ENCODE measurements at places on chromosomes 1 and 21.

DNA sequence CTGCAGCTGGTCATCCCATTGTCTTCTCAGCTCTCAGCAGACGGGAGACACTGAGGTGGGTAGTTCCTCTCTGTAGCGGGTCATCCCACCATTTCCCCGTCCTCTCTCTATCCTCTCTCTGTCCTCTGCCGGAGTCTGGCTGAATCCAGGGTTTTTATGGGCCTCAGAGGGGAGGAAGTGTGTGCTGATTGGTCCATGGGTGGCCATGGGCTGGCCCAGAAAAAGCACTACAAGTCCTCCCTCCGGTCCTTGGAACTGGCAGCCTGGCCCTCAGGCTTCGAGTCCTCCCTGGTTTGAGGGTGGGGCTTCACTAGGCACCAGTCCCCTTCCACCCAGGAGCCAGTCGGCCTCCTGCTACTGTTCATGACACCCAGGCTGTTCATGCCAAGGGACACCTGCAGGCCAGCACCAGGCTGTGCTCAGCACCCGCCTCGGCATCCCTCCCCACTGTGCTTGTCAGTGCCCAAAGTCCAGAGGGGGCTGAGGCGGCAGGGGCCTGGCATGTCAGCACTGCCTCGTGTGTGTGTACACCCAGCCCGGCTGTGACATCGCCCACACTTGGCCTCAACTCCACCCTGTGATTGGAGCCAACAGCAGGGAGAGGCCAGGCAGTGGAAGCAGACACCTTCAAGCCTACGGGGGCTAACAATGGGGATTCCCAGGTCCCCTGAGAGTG, 23.0 kb upstream of the LRRC8C start:
- no peak for DNase-seq

GRCh38 chr1:208654241-208654640, 410.1 kb upstream of the PLXNA2 start:
- DNase-seq: peak; percentile 40

- DNase-seq: no peak
Observed at GRCh38 chr21:36322083-36322424, 2.1 kb downstream of the MORC3 start.

- DNase-seq: no peak
Observed at GRCh38 chr1:74715236-74715502, 17.7 kb downstream of the CRYZ start.

- DNase-seq: peak; percentile 80
Observed at GRCh38 chr1:6014130-6014999, 22.1 kb upstream of the NPHP4 start.

DNA sequence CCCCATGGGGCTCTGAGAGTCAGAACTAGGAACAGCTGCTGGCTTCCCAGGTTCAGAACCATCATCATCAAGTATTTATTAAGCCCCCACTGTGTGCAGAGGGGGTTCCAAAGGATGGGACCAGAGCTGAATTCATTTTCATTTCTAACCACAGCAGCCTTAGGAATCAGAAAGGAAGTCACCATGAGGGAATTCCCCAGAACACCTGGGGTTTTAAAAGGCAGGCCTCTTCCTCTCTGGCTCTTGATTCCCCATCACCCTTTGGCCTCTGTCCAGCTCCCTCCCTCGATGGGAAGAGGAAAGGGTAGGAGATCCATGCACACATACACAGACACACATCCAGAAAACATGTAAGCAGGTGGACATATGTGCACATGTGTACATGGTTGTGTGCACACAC, 1.3 kb upstream of the KCNN3 start:
- no peak for DNase-seq

- no peak for DNase-seq
Observed at GRCh38 chr1:82492159-82492558, 691.4 kb downstream of the ADGRL2 start.

- no peak for DNase-seq
Observed at GRCh38 chr1:38528623-38529022, 330.9 kb downstream of the RRAGC start.

DNA sequence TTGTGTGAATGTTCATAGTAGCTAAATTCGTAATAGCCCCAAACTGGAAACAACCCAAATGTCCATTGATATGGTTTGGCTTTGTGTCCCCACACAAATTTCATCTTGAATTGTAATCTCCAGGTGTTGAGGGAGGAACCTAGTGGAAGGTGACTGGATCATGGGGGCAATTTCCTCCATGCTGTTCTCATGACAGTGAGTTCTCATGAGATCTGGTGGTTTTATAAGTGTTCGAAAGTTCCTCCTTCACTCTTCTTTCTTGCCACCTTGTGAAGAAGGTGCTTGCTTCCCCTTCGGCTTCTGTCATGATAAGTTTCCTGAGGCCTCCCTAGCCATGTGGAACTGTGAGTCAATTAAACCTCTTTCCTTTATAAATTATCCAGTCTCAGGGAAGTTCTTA, 11.3 kb downstream of the UBE2G2 start:
- DNase-seq: no peak

DNA sequence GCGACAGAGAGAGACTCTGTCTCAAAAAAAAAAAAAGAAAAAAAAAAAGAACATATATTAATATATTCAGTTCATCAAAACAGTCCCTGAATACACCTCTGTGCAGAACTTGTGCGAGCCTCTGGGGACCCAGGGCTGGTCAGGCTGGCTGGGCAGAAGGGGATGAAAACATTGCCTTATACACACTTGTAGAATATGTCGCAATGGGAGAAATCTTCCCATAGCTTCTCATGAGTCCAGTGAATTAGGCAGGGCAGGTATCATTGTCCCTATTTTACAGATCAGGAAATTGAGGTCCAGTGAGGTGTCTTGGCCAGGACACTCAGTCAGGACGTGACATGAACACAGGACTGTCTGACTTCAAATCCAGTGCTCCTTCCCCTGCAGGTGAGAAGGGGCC, 12.6 kb upstream of the WNT4 start:
- no peak for DNase-seq

DNA sequence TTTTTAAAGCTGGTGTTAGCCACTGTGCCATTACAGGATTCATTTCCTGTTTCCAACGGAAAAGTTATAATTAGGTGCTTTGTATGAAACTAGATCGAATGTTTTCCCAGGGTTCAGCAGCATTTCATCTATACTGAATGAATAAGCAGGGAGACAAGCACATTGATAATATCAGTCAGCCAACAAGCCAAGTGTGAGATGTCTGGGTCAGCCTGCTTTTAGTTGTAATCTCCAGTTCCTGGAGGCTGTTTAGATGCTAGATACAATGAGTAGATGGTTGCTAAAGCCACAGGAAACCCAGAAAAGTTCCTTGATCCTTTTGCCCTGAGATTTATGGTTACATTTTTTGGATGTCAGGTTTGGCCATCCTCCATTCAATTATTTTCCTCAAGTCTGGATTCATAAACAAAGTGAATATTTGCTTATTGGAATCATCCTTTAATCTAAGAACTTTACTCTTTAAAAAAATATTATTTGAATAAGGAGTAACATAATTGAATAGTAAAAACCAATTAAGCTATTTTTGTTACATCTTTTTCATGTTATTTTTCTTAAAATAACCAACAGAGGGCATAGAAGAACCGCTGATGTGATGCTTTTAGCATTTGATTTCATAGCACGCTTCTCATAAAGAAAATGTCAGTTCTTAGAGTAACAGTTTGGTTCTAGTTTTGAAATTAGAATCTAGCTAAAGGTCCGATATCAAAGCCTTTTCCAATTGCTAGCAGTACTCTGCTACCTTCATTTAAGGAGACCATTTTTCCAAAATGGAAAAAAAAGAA, 76.6 kb downstream of the HSPA13 start:
- DNase-seq: peak; percentile 29

DNA sequence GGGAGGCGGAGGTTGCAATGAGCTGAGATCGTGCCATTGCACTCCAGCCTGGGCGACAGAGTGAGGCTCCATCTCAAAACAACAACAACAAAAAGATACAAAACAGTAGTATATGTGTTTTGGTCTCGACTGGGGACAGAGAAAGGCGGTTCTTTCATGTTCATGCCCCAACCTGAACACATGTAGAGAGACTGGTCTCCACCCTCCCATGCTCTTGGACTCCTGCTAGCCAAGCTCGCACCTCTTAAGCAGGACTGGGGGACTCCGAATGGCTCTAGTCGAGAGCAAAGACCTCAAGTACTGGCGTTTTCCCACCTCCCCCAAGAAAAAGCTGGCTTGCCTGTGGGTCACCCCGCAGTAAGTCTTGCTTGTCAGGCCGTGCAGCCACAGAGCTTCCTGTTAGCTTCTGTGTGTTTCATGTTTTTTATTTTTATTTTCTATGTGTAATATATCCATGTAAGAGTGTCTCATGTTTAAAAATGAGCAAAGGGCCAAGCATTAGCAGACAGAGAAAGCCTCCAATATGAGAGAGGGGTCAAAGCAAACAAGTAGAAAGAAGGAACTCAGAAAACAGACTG, 91.6 kb downstream of the SCCPDH start:
- DNase-seq: no peak

DNA sequence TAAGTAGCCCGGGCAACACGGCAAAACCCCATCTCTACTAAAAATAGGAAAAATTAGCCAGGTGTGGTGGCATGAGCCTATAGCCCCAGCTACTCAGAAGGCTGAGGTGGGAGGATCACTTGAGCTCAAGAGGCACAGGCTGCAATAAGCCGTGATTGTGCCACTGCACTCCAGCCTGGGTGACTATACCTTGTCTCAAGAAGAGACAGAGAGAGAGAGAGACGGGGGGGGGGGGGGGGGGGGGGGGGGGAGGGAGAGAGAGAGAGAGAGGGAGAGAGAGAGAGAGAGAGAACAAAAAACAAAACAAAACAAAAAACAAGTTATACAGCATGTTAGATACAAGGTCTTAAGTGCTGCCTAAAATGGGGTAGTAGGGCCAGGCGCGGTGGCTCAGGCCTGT, 77.8 kb upstream of the ZNF281 start:
- no peak for DNase-seq

DNA sequence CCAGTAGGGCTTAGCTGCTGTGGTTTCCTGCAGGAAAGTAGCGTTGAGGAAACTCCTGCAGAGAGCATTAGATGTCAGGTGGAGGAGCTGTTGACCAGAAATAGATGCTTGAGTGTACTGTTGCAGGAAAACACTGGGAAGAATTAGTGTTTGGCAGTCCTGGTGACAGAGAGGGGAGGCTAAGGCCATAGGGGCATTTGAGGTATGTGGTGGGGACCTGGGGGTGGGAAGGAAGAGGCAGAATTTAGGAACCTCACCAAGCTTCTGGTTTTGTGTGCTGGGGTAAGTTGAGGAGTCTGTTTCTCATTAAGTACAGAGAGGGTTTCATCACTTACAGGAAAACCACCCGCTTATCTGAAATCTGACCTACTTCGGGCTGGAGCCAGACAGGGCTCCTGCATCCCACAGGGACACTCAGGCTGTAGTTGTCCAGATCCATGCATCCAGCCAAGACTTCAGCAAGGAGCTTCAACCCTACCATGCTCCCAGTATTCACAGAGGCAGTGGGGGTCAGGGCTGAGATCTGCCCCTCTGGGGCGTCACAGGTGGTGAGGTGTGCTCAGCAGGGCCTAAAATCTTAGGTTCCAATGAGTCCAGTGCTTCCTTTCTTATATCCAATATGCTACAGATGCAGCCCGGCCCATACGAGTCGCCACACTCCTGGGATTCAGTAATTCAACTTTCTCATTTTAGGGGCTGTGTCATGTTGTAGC, 15.1 kb downstream of the SH2D2A start:
- DNase-seq: no peak

GRCh38 chr1:115347282-115347681, 9.2 kb upstream of the NGF start:
- no peak for DNase-seq

GRCh38 chr1:30881319-30882181, 27.0 kb downstream of the SDC3 start:
- no peak for DNase-seq

DNA sequence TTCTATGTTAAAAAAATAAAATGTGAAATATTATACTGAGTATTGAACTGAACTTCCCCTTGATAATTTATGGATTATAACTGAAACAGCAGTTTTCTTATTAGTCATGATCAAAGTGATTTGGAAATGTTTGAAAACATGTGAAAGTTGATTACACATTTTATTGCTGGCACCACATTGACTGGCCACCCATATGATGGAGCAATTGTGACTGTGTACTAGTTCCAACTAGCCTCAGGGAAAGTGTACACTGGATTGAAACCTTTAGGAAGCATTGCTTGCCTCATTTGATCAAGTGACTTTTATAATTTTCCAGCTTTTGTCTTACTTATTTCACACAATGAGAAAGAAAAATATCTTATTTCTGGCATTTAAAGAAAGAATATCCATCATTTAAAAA, 128.0 kb upstream of the ADGRL2 start:
- no peak for DNase-seq

DNA sequence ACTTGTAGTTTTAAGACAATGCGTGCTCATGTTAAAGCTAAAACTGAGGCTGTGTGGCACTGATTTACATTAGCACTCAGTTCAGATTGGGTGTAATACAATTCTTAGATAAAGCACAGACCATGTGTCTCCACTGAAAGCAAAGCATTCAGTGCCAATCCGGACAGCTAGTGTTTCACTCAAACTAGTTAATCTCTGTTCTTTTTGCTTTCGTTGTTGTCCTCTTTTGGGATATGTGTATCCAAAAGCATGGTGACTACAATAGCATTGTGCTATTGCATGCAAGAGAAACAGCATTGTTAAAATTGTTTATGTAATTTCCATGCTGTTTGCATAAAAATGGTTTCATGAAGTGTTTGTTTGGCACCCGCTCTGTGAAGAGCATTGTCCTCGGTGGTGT, 54.6 kb downstream of the F3 start:
- DNase-seq: no peak

DNA sequence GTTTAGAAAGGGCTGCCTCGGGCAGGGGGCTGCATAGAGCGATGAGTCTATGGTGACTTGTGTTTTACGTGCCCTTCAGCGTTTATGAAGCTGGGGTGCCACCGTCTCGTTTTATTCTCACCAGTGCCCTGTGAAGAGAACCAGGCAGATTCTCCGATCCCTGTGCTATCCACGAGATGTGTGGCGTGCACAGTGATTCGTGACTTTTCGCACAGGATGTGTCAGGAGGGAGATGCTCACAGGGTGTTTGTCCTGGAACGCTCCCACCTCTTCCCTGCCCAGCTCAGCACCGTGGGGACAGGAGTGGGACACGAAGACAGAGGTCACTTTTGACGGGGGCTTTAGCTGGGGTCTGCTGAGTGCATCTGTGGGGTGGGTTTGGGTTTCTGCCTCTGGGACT, 54.9 kb upstream of the AJAP1 start:
- DNase-seq: no peak

DNA sequence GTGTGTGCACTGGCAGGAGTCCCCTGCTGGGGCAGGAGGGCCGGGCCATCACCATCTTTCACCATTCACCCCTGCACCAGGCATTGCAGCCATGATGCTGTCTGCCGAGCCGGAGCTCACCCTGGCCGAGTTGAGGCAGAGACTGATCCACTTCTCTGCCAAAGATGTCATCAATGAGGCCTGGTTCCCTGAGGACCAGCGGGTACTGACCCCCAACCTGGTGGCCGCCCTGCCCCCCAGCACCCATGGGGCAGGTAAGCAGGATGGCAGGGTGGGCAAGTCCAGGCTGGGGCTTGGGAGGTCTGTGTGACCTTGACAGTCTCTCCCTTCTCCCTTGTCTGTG, 18.6 kb downstream of the PCSK9 start:
- no peak for DNase-seq

Data from suppressor macrophage (primary cell).